ENCODE measurements at places on chromosomes 12 and 14.

- peak; percentile 42 for DNase-seq
Measured at GRCh38 chr12:75476071-75476470, 4.5 kb upstream of the GLIPR1 start.

DNA sequence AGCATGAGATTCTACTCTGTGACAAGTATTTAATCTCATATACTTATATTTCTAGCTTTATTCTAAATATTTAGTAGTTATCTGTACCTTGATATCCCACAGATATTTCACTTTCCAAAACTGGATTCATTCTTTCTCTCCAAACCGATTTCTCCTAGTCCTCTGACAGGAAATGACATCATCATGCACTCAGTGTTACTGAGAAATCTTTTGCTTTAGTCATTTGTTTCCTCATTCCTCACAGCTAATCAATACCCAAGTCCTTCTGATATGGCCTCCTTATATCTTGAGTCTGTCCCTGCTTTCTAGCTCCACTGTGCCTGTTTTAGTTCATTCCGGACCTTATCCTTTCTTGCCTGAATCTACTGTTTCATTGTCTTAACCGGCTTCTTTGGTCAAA is 39.4 kb upstream of the E2F7 start:
- DNase-seq, result no peak

DNA sequence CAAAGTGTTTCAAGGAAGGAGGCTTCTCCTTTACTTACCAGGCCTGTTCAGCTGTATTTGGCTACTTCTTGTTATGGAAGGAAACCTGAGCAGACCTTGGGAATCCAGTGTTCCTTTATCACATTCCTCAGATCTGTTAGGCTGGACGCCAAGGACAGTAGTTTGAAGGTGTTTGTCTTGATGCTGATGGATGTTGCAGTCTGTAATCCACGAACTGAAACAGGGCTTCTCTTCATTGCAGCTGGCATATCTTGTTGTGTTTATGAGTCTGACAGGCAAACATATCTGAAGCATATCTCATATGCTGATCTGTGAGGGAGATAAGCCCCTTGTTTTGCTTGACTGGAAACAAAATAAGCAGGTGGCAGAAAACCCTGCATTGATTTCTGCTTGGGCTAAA is 904.3 kb downstream of the NRXN3 start:
- DNase-seq, result no peak

- no peak for DNase-seq
Measured at GRCh38 chr14:61526405-61527312, 168.7 kb upstream of the HIF1A start.
